ENCODE measurements at places on chromosomes 12 and 14.

GRCh38 chr12:80017261-80017870, 82.0 kb upstream of the OTOGL start:
- no peak for DNase-seq

DNA sequence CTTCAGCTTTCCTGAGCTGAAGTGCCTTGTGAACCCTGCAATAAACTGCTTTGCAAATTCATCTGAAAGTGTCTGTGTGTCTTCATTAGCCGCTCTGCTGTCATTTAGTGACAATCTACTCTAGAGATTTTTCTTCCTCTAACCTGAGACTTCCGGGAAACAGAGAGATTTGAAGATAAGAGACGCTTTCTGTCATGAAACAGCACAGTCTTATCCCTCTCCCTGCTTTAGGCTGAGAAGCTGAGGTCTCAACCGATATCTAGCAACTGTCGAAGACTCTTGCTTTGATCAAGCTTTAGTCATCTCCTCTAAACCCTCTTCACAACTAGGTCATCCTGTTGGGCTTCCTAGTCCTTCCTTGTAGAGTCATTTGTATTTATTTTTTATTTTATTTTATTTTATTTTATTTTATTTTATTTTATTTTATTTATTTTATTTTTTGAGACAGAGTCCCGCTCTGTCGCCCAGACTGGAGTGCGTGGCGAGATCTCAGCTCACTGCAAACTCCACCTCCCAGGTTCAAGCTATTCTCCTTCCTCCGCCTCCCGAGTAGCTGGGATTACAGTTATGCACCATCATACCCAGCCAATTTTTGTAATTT, 1.2 kb downstream of the RNASE2 start:
- no peak for DNase-seq

DNA sequence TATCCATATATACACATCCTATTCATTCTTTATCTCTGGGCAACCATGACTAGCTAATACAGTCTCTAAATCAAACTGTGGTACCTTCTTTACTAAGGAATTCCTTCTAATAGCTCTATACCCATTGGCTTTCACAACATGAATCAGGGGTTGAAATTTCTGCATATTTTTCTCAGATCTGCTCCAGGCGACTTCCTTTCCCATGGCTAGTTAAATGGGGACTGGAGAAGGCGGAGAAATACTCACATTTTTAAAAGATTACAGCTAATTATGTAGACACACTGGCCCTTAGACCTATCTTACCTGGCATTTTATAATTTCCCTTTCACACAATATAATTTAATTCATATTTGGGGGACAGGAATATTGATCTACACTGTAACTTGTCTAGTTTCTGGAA, 1.1 kb upstream of the CDKN3 start:
- no peak for DNase-seq

DNA sequence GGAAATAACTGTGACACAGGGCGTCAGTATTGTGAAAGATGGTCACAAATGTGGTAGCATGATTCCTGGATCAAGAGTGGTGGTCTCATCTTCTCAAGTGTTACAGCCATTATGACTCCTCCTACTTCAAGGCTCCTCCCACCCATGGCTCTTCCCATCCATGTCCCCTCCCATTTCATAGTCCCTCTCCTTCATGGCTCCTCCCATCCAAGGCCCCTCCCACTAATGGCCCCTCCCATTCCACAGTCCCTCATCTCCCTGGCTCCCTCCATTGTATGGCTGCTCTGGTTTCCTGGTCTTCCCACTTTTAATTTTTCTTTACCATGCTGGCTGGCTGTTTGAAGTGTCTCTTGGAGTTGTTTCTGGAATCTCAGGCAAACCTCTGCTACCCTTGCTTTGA, 1375.2 kb upstream of the TMEM132C start:
- DNase-seq, result no peak

DNA sequence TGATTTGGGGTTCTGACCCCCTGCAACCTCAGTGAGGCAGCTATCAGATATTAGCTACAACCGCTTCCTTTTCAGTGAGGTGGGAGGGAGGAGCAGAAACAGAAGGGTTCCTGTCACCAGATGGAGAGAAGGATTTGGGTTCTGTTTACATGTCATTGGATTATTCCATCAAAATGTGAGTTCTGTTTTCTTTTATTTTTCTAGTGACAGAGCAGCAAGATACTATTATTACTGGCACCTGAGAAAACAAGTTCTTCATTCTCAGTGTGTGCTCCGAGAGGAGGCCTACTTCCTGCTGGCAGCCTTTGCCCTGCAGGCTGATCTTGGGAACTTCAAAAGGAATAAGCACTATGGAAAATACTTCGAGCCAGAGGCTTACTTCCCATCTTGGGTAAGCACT, 52.8 kb downstream of the FRMD6 start:
- DNase-seq, result no peak

DNA sequence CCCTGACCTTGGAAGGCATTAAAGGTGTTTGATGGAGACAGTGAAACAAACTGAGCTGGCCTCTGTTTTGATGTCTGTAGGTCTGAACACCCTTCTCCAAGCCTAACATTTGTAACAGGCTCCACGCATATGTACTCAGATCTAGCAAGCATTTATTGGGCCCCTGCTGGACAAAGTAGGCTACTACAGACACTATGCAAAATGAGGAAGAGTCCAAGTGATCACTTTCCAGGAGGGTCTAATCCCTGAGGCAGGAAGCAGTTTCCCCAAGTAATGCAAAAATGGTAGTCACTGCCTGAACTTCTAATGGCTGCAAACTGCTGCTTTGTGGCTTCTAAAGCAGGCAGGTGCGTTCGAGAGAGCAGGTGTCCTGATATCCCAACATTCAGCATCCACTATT, 405.8 kb downstream of the MED13L start:
- DNase-seq, result peak; percentile 20

GRCh38 chr14:49193332-49194065, 392.7 kb downstream of the RPS29 start:
- no peak for DNase-seq

- DNase-seq, result peak; percentile 96
These were observed 108.3 kb downstream of the CRADD start for GRCh38 chr12:93785249-93786010.

Measured in fibroblast of upper back skin (primary cell).